ENCODE measurements at places on chromosomes 5 and 9.
A peak's percentile ranks its signal among the peaks of the same experiment; 100 is the strongest.

- no peak for DNase-seq
Measured at GRCh38 chr9:27367921-27368315, 71.0 kb upstream of the EQTN start.

- no peak for DNase-seq
Measured at GRCh38 chr5:56094579-56095361, 100.0 kb upstream of the IL6ST start.

GRCh38 chr5:6222121-6222520, 156.2 kb downstream of the MED10 start:
- no peak for DNase-seq

- DNase-seq, result no peak
Measured at GRCh38 chr9:37914701-37915358, 10.9 kb upstream of the SLC25A51 start.

- DNase-seq, result no peak
Measured at GRCh38 chr5:81316571-81316970, 15.2 kb downstream of the ZCCHC9 start.

DNA sequence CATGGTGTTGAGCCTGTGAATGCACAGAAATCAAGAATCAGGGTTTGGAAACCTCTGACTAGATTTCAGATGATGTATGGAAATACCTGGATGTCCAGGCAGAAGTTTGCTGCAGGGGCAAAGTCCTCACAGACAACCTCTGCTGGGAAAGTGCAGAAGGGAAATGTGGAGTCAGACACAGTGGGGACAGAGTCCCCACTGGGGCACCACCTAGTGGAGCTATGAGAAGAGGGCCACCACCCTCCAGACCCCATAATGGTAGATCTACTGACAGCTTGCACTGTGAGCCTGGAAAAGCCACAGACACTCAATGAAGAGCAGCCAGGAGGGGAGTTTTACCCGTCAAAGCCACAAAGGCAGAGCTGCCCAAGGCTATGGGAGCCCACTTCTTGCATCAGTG, 181.9 kb upstream of the SEMA6A start:
- no peak for DNase-seq

DNA sequence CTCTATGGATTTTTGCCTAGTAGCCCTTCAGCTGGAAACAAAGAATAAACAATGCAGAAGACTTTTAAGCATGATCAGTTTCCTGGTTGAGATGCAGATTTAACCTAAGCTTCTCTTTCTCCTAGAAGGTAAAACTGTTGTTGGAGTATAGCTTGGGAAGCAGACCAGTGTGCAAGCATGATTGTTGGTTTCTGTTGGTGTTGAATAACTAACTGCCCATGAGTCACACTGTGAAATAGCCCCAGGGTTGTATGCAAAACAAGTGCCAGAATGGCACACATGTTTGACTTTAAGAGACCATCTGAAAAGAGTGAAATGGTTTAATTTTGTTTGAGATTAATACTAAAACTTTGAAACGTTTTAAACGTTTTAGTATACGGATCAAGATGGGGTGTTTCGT, 227.1 kb downstream of the ARHGEF28 start:
- DNase-seq, result no peak

GRCh38 chr9:125835655-125836054, 88.5 kb downstream of the PBX3 start:
- DNase-seq, result no peak

GRCh38 chr5:103560826-103561225, 1.8 kb downstream of the NUDT12 start:
- no peak for DNase-seq

DNA sequence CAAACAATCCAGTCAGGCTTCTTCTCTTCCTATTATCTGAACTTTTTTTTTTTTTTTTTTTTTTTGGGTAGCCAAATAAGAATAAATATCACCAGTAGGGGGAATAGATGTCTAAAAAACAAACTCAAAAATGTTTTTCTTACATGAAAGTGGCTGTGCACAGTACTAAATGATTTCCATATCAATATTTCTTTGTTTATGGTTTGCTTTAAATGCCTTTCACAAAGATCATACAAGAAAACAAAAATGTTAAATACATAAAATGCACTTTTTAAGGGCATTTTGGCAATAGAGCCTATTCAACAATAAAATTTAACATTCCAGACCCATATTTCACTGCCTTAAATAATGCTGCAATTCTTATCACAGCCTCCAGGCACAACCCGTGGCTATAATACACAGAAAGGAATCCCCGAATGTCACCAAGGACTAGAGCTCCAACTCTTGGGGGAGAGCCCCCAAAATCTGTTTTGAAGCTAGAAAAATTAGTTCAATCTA, 91.1 kb upstream of the TBCA start:
- no peak for DNase-seq

DNA sequence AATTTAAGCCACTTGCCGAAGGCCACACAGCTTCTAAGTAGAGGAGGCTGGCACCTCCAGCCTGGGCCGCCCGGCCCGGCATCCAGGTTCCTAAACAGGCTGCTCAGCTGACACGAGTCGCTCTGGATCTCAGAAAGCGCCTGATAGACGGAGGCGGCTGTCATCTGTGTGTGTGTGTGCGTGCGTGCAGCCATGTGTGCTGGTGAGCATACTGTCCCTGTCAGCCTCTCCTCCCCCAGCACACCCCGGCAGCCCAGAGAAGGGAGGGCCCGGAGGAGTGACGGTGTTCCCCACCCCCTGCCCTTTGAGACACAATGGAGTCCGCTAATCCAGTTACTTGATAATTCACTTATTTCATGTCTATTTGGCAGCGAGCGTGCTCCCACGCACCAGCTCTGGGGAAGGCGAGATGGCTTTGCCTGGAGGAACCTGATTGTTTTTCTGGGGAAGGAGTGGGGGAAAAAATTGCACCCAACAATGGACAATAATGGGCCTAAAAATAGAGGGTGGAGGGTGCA, 20.0 kb downstream of the NTNG2 start:
- DNase-seq, result no peak

- no peak for DNase-seq
Measured at GRCh38 chr5:124590686-124591085, 155.8 kb downstream of the ZNF608 start.

DNA sequence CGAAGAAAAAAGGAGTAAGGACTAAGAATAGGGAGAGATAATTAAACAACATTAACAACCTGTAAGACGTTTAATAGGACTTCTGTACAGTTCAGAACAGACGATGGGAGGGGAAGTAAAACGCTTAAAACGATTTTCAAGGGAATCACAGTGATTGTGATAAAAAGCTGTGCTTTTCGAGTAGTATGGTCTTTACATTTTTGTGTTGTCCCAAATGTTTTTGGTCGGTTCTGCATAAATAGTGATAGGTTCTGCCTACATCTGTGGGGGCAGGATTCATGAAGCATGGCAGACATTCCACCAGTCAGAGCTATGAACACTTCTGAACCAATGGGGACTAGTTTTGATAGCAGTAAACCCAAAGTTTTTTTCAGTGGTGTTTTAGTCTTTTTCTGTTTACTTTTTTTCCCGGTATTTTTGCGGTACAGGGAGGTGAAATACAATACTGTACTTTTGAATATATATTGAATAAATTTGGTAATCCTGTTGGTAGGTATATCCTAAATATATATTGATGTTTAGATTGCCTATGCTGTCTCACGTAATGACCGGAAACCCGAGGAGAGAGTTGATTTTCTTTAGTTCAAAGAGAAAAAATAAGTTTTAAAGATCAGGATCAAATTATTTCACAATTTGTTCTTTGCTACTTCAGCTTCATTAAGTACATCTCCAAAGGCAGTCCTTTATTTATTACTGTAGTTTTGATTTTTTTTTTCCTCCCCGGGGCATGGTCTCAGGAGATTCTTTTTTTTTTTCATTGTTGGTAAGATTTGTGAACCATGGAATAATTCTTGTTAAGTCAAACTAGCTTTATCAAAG, 1.3 kb downstream of the ERBIN start:
- no peak for DNase-seq

GRCh38 chr5:135467871-135468485, 15.8 kb upstream of the TIFAB start:
- no peak for DNase-seq

DNA sequence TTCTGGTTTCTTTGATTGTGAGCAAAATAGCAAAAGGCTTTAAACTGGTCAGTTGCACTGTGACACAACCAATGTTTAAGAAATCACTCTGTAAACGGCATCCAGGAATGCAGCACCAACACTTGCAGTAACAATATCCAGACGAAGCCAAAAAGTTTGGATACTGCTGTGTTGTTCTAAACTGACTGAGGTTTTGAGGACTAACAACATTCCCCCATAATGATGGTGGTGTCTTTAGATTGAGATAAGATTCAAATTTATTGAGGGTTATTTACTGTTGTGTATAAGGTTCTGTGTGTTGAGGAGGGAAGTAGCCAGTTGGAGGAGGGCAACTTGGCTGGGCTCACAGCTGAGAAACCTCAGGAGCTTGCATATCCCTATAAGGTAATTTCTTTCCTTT, 353.6 kb downstream of the BNC2 start:
- no peak for DNase-seq

DNA sequence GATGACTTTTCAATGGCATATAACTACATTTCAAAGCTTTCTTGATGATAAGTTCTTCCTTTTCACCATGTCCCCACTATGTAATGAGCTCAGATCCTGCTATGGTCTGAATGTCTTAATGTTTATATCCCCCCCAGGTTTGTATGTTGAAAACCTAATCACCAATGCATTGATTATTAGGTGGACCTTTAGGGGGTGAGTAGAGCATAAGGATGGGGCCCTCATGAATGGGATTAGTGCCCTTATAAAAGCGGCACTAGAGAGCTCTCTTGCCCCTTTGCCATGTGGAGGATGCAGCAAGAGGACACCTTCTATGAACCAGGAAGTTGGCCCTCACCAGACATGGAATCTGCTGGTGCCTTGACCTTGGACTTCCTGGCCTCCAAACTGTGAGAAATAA, 316.8 kb downstream of the ARHGEF28 start:
- DNase-seq, result no peak

DNA sequence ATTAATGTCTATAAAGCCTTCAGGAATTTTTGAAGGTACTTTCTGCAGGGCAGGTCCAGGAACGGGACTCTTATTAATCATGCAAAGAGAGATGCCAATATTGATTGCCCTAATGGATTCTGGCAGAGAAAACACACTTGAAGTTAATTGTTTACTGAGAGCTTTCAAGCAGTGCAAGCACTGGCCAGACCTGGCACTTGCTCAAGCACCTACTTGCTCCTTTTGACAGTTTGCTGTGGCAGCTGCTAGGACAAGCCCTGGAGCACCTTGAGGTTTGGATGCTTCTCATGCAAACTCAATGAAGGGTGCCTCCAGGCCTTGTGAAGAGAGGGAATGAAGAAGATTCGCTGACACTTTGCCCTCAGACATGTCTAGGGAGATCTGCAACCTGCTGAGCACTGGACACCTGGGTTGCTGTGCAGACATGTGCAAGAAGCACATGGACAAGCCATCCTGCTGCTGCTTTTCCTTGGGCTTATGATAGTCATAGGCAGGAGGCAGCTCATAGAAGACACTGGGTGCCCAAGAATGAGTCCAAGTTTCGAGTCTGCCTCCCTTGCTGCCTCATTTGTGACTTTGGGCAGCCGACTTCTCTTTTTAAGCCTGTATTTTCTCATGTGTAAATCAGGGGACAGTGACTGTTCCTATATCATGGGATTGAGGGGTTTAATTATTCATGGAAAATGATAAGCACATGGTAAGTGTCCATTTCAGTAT, 88.8 kb upstream of the EQTN start:
- DNase-seq, result no peak

- no peak for DNase-seq
Measured at GRCh38 chr5:93724791-93725190, 16.6 kb downstream of the POU5F2 start.

- DNase-seq, result no peak
Measured at GRCh38 chr5:57429513-57430120, 53.0 kb downstream of the ACTBL2 start.

GRCh38 chr5:56323505-56323904, 90.4 kb upstream of the ANKRD55 start:
- DNase-seq, result no peak

DNA sequence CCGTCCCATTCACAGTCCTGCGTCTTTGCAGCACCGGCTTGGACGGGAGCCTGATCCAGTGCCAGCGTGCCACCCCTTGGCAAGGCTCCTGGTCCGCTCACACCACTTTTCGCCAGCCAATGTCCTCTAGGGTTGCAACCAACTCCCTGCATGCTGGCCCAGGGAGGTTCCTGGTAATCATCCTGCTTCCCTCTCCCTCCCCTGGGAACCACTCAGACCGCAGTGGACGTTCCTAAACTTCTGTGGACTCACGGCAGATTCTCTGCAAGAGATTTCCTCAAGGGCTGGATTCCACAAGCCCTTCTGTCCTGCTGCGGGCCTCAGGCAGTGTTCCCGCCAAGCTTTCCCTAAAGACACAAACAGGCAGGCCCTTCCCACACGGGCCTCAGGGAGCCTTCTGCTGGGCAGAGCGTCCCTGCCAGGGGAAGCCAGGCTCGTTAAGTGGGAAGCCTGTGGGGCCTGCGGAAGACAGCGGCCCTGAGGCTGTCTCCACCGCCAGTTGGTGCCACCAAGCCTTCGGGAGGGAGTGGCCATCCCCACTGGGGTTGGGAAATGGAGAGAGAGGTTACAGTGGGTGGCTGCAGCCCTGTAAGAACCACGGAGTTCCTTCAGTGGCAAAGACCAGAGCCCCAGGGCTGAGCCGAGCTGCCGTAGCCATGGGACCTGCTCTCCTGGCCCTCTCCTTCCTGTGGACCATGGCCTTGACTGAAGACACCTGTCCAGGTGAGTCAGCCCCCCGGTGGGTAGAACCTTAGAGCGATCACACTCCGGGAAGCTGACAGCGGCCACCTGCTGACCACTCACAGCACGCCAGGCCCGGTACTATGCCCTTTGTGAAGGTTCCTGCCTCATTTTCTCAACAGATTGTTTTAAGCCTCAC, 16.4 kb upstream of the FCN2 start:
- no peak for DNase-seq

GRCh38 chr5:100647461-100648230, 112.5 kb downstream of the FAM174A start:
- no peak for DNase-seq

- no peak for DNase-seq
Measured at GRCh38 chr5:165805756-165806155, 2300.3 kb downstream of the MAT2B start.

DNA sequence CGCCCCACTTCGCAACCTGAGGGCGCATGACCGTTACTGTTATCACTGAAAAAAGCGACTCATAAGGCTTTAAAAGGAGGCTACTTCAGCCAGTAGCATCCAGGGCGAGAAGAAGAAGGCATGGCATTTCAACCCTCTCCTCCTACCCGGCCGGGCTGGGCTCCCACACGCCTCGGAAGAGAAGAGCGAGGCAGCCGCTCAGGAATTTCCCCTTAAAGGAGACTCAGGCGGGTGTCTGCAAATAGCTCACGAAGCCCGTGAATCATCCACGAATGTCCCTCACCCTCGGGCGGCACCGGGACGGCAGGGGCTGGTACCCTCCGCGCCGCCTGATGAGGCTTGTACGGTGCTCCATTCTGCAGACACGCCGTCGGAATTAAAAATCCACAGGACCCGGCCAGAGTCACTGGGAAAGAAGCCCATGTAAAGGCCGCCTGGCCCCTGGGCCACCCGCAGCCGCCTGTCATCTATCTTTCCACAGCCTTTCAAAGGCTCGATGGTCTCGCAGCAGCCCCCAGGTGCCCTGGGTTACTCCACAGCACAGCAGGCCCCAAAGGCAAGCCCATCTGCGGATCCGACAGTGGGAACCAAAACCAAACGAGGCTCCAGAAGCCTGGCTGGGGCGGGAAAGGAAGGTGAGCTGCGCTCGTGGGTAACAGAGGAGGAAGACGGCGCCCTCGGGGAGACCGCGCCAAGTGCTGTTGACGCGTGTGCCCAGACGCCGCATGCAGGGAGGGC, 11.8 kb downstream of the SLC12A7 start:
- DNase-seq, result no peak

GRCh38 chr5:113202287-113202686, 225.7 kb downstream of the DCP2 start:
- no peak for DNase-seq

- peak; percentile 16 for DNase-seq
Measured at GRCh38 chr9:70411121-70411929, 3.1 kb downstream of the KLF9 start.

All from stimulated activated CD8-positive, alpha-beta memory T cell treated with anti-CD3 and anti-CD28 coated beads, Interleukin-2, amount 100 ng/mL, for 1 hour (primary cell).